ENCODE measurements at places on chromosomes 13 and 19.

DNA sequence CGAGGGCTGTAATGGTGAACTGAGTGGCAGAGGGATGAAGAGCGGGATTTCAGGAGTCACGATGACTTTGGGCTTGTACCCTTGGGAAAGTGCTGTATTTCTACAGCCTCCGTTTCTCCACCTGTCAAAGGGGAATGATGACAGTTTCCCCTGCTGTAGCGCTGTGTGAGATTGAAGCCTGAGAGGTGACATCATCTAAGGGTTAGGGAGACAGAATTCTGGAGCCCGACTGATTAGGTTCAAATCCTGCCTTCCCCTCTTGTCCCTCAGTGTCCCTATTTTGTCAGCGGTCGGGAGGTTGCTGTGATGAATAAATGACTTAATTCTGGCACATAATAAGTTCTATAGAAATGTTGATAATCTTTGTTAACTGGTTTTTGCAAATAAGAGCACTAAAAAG lies 693 bp downstream of the MRPL4 start:
- no peak for DNase-seq

- no peak for DNase-seq
Measured at GRCh38 chr19:17116996-17117702, 41.6 kb downstream of the MYO9B start.

DNA sequence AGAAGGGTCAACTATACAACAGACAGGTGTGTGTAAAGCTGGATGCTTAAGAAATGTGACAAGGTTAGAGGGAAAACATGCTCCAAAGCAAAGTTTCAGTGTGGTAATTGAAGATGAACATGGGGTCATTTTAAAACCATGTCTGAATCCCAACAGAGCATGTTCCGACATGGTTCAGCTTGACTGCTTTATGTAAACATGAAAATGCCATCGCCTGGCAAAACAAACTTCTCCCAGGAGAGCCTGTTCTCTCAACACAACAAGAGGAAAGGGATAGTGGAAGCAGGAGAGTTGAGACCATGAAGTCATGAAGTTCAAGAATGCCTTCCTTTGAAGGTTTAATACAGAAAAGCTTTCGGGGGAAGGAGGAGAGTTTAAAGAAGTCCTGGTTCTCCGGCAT lies 85.8 kb downstream of the EPSTI1 start:
- DNase-seq: no peak

DNA sequence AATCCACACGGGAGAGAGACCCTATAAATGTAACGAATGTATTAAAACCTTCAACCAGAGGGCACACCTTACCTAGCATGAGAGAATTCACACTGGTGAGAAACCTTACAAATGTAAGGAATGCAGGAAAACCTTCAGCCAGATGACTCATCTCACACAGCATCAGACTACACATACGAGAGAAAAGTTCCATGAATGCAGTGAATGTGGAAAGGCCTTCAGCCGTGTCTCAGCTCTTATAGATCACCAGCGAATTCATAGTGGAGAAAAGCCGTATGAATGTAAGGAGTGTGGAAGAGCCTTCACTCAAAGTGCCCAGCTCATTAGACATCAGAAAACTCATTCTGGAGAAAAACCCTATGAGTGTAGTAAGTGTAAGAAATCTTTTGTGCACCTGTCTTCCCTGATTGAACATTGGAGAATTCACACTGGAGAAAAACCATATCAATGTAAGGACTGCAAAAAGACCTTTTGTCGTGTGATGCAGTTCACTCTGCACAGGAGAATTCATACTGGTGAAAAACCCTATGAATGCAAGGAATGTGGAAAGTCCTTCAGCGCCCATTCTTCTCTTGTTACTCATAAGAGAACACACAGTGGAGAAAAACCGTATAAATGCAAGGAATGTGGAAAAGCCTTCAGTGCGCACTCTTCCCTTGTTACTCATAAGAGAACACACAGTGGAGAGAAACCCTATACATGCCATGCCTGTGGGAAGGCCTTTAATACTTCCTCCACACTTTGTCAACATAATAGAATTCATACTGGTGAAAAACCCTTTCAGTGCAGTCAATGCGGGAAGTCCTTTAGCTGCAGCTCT lies 16.0 kb downstream of the ZNF582 start:
- no peak for DNase-seq

- DNase-seq: no peak
Measured at GRCh38 chr19:58474291-58474996, 1.7 kb upstream of the ZNF446 start.

GRCh38 chr19:2076526-2076944 lies 19.6 kb downstream of the MOB3A start:
- DNase-seq: no peak

DNA sequence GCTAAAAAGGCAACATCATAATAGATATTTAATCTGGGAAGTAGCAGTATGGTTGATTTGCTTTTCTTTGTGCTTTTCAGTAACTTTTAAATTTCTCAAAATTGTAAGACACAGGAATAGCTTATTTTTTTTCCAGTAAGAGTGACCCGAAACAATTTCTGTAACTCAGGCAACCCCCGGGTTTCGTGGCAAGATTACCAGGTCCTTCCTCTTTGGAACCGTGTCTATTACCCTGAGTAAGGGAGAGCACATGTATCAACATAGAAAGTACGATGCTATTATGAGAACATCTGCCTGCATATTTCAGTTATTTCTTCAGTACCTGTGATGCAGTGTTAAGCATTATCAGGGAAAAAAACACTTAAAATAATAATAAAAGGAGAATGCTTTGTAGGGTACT lies 64.1 kb downstream of the DOCK9 start:
- DNase-seq: no peak

- no peak for DNase-seq
Measured at GRCh38 chr19:45601524-45602374, at the start of gene GPR4. Gene GPR4, minus strand, starts transcription at chr19:45602212. Its CDS starts 10,346 bp downstream, at chr19:45591866.

DNA sequence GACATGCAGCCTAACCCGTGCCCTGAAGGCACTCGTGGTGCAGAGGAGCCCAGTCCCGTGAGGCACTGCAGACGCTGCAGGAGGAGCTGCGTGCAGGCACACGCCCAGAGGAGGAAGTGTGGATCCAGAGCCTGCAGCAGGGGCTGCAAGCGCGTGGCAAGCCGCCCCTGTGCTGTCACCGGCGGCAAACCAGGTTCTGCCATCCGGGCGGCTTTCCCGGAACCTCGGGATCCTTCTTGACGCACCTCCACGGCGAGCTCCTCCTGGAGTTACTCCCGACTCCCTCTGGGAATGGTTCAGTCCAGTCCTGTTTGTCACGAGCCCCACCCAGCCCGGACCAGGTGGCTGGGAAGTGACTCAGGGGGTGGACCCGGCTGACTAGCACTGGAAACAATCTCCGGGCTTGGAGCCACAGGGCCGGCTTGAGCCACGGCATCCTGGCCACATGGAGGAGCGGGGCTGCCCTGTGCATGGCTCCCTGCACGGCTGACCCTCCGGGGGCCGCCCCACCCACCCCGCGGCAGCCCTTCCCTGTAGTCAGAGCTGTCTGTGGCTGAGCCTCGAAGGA lies 10.2 kb downstream of the DPP9 start:
- DNase-seq: no peak

- no peak for DNase-seq
Measured at GRCh38 chr19:16295057-16295456, 29.6 kb upstream of the KLF2 start.

DNA sequence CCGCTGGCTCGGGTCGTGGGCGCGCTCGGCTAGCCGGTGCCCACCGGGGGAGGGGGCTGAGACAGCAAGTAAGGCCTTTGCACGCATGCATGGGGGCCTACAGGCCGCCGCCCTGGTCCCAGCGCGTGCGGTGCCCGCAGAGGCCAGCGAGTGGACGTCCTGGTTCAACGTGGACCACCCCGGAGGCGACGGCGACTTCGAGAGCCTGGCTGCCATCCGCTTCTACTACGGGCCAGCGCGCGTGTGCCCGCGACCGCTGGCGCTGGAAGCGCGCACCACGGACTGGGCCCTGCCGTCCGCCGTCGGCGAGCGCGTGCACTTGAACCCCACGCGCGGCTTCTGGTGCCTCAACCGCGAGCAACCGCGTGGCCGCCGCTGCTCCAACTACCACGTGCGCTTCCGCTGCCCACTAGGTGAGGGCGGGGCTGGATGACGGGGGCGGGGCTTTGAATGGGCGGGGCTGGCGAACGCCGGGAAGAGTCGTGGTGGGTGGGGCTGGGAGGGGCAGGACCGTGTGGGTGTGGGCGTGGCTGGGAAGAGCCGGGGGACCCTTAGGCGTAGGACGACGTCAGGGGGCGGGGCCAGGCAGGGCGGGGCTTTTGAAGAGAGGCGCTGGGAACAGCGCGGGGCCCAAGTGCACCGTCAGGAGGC lies 2.1 kb downstream of the CILP2 start:
- peak; percentile 80 for DNase-seq

- DNase-seq: no peak
Measured at GRCh38 chr19:5047251-5047935, 78.5 kb downstream of the KDM4B start.

- DNase-seq: no peak
Measured at GRCh38 chr19:15926484-15926883, 7.8 kb downstream of the CYP4F11 start.

DNA sequence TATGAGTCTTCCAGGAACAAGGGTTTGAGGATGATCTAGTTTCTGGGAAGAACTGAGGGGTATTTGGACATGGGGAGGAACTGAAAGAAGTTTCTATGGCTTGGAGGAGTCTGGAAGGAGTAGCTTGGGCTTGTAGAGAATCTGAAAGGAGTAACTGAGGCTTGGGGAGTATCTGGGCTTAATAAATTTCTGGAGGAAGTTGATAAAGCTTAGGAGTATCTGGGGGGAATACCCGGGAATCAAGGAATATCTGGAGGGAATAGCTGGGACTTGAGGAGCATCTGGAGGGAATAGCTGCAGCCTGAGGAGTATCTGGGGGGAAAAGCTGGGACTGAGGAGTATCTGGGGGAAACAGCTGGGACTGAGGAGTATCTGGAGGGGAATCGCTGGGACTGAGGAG lies 16.0 kb downstream of the FSD1 start:
- DNase-seq: no peak

DNA sequence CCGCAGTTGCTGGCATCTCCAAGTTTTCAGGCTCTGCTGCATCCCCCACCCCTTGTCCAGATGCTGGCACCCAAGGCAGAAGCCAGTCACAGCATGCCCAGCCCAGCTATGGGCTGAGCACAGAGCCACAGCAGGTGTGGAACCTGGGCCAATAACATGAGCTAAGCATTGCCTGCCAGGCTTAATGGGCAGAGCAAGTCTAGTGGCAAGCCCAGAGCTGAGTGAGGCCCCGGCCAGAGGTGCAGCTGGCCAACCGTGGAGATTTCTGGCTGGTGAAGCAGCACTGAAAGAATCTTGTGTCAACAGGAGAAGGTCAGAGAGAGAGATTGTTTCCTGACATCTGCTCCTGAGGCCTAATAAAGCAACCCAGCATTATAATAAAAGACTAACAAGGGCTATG lies 111.0 kb downstream of the B3GLCT start:
- no peak for DNase-seq

- DNase-seq: no peak
Measured at GRCh38 chr13:42539670-42540069, 34.3 kb upstream of the TNFSF11 start.

DNA sequence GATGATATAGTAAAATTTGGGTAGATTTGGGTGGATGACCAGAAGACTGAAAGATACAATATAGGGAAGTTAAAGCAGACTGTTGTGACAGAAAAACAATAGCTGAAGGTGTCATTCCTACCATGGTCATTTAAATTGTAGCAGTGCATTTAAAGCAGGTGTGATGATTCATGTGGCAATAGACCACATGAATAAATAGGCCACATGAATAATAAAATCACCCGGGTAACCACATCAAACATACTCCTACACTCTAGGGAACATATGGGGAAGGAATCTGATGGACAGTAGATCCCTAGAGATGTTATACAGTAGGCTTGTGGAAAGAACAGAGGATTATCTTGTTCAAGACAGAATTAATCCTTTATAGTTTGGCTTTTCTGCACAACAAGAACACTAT lies 392.6 kb downstream of the SLITRK5 start:
- DNase-seq: peak; percentile 9

DNA sequence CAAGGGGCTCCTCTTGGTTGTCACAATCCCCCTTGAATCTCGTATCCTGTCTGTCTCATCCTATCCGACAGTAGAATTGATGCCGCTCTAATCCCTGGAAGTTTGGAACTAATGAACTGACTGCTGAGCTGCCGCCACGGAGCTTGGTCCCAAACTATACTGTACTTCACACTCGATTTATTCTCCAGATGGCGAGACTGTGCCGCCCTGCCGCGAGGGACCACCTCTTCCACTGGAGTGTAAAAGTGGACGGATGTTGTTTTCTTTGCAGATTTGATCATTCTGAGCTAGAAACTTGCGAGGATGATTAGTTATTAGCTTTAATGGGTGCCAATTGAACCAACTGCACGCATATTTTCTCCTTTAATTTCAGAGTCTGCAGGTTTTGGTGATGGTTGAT lies 117.2 kb downstream of the ZIC5 start:
- no peak for DNase-seq

DNA sequence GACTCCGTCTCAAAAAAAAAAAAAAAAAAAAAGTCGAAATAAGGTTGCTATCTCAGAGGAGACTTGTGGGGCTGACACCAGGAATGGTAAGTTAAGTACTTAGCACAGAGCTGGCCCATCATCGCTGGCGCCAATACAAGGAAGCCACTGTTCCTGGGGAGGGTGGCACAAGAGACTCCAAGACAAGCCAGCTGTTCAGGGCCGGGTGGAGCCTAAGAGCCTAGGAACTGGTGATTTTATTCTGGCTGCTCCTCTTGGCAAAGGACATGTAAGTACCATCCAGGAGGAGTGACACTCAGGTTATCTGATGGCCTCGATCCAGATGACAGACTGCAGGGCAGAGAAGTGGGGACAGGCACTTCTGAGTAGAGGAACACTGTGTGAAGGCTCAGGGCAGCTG lies 3.8 kb downstream of the ELOF1 start:
- DNase-seq: no peak

DNA sequence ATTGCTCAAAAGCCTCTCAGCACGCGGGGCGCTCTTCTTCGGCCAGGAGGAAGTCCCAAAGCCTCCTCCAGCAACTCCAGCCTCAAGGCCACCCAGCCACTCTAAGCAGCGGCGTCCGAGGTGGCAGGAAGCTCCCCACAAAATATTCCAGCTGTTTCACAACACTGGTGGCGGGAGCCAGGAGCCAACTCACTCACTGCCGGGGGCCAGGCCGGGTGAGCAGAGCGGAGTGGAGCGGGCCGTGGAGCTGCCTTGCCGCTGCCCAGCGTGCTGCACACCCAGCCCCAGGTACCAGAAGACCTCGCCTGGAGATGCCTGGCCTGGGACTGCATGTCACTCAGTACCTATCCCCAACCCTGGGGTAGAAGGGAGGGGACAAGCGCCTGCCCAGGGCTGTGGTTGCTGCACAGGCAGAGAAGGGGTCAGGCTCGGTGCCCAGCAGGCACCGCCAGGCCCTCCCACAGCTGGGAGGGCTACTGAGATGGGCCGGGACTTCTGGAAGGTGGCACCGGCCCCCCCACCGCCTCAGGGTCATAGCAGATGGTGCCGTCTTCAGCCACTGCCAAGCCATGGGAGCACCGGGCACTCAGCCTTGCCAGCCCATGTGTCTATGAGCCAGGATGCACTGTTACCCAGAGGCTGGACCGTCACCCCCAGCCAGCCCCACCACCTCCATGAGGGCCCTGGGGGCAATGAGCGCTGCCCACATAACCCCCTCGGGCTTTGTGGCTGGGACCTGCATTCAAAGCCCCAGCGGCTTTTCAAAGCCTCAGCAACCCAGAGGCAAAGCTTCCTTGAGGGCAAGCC lies 59.2 kb downstream of the MLLT1 start:
- DNase-seq: no peak
